ENCODE measurements at places on chromosomes 16 and 17.

- no peak for DNase-seq
Observed at GRCh38 chr16:706189-707061, 824 bp upstream of the FBXL16 start.

- no peak for DNase-seq
Observed at GRCh38 chr17:75853433-75853832, 1.7 kb downstream of the WBP2 start.

DNA sequence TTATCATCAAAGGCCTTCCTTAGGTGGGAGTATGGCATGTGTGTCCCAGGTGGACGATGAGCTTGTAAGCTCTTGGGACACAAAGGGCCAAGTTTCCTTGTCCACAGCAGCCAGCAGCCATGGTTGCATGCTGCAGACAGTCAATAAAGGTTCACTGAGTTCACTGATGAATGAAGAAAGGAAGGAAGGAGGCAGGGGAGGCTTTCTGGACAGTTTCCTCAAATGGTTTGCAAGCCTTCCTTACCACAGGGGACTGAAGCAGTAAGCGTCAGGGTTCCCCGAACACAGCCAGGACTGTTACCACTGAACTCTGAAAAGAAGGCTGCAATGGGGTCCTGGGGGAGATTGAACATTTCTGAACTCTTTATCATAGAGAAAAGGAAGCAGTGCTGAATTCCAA, 111.1 kb downstream of the GAS7 start:
- no peak for DNase-seq

GRCh38 chr16:2790631-2791030, 3.3 kb upstream of the PRSS33 start:
- no peak for DNase-seq

- DNase-seq: no peak
Observed at GRCh38 chr17:28839221-28839620, 3.4 kb downstream of the FAM222B start.

- no peak for DNase-seq
Observed at GRCh38 chr16:9002042-9002441, 38.3 kb upstream of the USP7 start.

- no peak for DNase-seq
Observed at GRCh38 chr17:1002412-1002753, 5.5 kb downstream of the TIMM22 start.

GRCh38 chr17:67754001-67754400, 36.3 kb downstream of the NOL11 start:
- no peak for DNase-seq

- no peak for DNase-seq
Observed at GRCh38 chr17:18344021-18344420, 19.3 kb downstream of the SHMT1 start.
